ENCODE measurements at places on chromosomes 4 and X.

GRCh38 chr4:158236304-158237030 is 26.2 kb downstream of the TMEM144 start:
- no peak for DNase-seq

GRCh38 chr4:71486550-71487343 is 147.9 kb downstream of the SLC4A4 start:
- DNase-seq = no peak

- DNase-seq = no peak
Observed at GRCh38 chr4:19227701-19228100, 1024.0 kb upstream of the SLIT2 start.

DNA sequence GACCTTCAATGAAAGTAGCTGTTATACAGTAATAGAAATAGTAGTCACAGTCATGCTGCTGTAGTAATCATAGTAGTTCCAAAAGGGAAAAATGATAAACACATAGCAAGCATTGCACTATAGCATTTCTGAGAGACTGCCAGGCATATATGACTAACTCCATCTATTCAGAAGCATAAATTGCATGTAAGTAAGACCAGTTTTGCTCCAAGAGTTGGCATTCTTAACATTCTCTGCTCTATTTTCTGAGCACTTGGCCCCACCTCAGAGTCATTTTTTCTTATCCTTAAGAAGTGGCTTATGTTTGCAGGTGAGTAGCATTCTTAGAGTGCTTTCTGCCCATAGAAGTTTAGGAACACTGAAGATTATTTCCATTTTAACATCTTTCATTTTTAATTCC is 490.3 kb upstream of the TECRL start:
- no peak for DNase-seq

DNA sequence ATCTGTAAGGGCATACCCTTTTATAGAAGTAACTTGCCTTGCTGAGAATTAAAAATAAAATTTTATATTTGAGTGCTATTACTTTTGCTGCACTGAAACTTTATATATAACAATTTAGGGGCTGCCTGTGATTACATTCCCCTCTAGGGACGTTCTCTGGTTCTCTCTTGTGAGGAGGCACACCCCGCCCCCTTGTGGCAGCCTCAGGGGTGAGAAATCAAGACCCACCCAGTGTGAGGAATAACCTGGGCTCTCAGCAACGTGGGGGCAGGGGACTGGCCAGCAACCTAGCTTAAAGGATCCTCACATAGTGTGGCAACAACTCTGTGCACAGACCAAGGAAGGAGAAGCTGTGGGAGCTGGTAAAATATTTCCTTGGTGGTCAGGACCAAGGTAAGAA is 43.7 kb downstream of the MAGEA9 start:
- no peak for DNase-seq

GRCh38 chr4:1011022-1011665 is at the start of gene FGFRL1:
Gene FGFRL1, plus strand, starts transcription at chr4:1011626. Its CDS starts 860 bp downstream, at chr4:1012486.
- DNase-seq = no peak
